ENCODE measurements at places on chromosomes 13 and 19.

- DNase-seq: no peak
Measured at GRCh38 chr19:38974624-38975213, 823 bp downstream of the FBXO17 start.

DNA sequence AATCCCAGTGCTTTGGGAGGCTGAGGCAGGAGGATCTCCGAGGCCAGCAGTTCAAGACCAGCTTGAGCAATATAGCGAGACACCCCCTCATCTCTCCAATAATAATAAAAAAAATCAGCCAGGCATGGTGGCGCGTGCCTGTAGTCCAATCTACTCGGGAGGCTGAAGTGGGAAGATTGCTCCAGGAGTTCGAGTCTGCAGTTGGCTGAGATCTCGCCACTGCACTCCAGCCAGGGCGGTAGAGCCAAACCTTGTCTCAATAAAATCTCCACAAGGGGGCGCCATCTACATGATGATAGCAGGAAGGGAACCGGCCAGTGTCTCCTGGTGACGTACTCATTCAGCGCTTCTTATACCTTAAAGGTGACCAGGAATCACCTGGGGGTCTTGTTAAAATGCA is 13.6 kb upstream of the C5AR1 start:
- peak; percentile 66 for DNase-seq

DNA sequence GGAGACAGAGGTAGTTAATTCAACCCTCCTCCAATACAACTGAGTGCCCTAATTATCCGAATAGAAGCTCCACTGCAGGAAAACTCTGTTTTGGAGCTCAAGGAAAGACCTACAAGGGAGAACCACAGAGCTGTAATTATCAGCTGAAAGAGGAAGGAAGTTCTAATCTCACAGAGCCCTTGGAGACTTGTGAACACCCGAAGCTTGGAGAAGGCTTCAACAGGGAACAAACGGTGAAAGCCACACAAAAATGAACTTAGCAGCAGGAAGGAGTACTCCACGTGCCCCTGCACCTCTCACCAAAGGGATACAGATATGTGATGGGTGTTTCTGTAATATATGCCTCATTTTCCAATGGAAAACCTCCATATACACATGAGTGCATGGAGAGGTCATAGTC is 61.1 kb downstream of the IRS2 start:
- DNase-seq: no peak

- no peak for DNase-seq
Measured at GRCh38 chr19:50248826-50249225, 45.4 kb downstream of the MYH14 start.

GRCh38 chr13:67083519-67083918 is 146.6 kb downstream of the PCDH9 start:
- no peak for DNase-seq

DNA sequence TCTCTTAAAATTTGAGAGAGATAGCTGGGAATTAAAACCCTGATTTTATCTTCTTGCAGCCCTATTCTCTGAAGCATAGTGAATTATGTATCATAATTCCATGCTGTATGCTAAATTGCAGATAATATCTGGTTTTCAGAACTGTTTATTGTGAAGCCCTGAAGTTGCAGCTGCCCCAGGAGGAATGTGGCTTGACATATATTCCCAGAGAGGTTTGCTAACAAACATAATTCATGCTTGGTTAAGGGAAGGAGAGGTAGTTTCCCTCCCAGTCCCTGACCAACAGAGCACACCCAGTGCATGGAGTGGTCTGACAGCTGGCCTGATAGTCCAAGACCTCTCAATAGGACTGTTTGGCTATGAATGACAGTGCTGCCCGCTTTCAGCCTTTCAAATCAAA is 500.6 kb upstream of the MIR17HG start:
- DNase-seq: no peak

- DNase-seq: no peak
Measured at GRCh38 chr13:97266772-97267417, 44.8 kb downstream of the MBNL2 start.

GRCh38 chr19:5125797-5126497 is 157.0 kb downstream of the KDM4B start:
- DNase-seq: no peak

DNA sequence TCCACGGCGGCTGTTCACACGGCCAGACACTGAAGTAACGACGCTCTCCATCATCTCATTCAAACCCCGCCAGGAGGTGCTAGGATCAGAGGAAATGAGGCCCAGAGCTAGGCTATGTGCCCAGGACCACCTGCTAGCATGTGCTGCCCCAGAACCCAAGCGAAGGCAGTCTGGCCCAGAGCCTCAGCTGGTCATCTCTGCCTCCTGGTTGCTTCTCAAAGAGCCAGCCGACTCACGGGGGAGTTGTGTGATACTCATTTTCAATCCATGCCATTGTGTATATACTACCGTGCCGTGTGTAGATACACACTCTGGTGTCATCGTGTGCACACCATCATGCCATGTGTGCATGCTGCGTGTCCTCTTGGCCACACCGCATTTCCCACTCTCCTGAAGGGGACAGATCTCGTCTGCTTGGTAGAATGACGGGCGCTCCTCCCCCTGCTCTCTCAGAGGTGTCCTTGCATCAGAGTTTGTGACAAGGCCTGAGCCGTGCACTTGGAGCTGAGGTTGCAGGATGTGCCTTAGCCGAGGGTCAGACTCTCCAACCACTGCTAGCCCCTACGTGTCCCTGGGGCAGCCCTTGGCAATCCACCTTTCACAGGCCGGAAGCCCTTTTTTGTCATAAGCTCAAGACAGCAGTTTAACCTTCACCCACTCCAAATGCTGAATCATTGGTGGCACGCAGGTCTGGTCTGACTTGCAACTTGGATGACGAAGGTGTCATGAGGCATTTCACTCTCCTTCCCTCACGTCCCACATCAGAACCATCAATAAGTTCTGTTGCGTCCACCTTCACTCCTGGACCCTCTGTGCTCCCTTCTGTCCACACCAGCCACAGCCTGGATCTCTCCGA is 130.4 kb downstream of the CRYL1 start:
- DNase-seq: no peak

GRCh38 chr19:872266-872951 is 12.9 kb downstream of the CFD start:
- DNase-seq: peak; percentile 66

DNA sequence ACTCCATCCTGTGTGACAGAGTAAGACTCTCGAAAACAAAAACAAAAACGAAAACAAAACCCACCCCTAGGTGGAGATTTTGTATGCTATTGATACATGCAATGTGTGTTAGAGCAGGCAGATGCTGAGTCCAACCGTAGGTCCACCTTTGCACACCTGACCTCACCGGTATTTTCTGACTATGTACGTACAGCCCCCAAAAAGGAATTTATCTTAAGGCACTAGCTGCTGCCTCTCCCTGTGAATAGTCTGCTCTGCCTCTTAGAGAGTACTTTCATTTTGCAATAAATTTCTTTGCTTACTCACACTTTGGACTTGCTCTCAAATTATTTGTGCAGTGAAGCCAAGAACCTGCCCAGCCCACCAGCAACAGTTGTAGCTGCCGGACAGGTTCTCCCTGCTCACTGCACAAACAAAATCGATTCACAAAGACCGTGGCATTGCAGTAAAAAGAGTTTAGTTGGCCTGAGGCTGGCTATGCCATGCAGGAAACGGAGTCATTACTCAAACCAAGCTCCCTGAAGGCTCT is 8.2 kb upstream of the ZNF77 start:
- DNase-seq: no peak

- no peak for DNase-seq
Measured at GRCh38 chr13:34070544-34071303, 252.8 kb downstream of the RFC3 start.

- no peak for DNase-seq
Measured at GRCh38 chr13:49373716-49374115, 70.1 kb downstream of the CAB39L start.

DNA sequence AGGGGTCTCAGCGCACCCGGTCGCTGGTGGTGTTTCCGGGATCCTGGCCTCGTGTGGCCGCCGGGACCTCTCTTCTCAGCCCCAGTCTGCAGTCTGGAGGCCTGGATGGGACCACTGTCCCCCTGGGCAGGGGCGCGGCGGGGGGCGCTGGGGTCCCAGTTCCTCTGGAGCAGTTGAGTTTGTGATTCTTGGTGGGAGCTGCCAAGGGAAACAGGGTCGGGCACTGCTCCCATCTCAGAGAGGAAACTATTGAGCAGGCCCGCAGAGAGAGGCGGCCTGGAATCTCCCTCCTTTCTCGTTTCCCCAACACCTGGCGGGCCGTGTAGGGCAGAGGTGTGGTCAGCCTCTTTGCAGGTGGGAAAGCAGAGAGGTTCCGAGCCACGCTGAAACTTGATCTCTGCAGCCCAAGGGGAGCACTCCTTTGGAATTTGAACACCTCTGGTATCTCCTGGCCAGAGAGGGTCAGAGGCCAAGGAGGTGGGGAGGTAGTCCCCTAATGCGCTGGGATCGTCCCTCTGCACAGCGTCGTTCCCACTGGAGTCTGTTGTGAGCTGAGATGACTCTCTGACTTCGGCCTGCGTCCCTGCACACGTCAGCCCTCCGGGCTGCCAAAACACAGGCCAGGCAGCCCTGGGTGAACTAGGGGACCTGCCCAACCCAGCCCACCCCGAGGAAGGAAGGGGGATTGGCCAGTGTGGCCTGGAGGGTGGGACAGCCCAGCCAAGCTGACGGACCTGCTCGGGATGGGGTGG is 741 bp downstream of the PLEKHF1 start:
- no peak for DNase-seq

DNA sequence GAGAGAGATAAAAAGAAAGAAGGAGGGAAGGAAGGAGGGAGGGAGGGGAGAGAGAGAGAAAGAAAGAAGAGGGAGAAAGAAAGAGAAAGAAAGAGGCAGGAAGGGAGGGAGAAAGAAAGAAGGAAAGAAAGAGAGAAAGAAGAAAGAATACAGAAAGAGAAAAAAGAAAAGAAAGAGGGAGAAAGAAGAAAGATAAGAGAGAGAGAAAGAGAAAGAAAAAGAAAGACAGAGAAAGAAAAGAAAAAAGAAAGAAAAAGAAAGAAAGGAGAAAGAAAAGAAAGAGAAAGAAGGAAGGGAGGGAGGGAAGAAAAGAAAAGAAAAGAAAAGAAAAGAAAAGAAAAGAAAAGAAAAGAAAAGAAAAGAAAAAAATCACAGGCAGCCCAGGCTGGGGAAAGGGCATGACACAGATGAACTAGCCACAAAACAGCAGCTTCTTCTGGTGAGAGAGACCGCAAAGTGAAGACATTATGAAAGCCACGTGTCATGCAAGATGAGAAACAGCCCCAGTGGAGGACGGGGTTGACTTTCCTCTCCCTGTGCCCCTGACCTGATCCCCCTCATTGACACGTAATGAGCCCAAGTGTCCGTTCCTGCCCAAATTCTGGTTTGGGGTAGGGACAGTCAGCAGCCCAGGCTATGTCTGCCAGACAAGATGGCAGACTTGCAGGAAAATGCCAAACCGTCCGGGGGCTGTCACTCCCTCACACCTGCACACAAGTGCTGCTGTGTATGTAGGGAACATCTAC is 102.1 kb downstream of the INSR start:
- no peak for DNase-seq

DNA sequence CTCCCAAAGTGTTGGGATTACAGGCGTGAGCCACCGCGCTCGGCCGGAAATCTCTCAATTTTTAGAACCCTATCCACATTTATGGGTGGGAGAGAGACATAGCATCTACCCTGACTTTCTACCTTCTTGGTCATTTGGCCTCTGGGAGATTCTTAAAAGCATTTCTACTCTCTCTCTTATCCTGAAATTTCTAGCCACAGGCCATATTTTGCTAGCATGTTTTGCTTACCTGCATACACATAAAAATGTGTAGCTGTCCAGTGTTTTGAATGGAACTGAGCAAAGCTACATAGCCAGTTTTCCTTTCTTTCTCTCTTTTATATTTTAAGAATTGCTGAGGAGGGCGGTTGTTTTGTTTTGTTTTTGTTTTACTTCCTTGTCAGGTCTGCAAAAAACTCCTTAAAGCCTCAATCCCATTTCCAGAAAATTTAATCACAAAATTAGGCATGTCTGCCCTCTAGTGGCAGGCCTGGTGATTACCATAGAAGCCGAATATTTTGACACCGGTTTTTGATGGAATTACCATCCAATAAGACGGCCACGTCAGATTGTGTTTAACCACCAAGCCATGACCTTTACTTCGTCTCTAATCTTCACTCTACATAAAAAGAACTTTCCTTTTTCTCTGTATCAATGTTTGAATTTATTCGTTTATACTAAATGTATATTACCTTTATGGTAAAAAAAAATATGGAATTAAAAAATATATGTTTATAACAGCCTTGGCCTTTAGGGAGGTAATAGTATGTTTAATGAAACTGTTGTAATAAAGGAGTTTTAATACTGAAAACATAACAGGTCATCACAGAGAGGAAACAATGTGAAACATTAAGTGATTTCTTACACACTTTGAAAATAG is 34.4 kb upstream of the OXGR1 start:
- no peak for DNase-seq

DNA sequence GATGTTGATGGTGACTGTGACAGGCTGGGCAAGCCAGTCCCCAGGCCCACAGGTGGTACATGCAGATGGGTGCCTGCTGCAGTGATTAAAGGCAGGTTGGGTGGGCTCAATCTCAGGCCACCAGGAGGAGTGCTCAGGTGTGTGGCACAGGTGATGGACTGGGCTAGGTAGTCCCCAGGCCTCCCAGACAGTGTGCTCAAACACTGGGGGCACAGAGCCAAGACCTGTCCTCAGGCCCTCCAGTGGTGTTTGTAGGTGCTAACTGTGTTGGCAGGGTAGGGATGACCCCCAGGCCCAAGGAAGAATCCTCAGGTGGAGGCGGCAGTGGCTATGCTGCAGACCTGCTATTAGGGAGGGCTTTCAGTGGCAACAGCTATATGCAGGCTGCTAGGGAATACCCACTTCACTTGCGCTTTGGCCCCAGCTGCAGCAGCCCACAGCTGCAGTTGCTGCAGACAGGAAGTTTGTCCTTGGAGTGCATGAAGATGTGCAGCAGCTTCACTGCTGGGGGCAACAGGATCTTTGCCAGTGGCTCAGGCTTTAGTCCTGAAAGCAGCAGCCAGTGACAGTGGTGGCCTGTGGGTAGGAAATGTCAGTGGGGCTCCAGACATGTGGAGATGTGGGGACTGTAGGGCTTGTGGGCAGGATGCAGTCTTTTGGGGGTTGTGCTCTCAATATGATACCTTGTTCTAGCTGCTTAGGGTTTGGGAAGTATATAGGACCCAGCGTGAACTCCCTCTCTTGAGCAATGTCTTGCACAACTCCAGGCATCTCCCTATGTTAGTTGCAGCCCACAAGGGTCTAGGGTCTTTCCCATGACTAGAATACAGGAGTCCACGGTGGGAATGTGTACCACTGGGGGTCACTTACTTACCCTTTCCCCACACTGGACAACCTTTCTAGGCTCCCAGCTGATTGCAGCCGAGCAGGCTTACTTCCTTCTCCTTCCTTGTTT is 54.1 kb upstream of the MLNR start:
- DNase-seq: no peak

DNA sequence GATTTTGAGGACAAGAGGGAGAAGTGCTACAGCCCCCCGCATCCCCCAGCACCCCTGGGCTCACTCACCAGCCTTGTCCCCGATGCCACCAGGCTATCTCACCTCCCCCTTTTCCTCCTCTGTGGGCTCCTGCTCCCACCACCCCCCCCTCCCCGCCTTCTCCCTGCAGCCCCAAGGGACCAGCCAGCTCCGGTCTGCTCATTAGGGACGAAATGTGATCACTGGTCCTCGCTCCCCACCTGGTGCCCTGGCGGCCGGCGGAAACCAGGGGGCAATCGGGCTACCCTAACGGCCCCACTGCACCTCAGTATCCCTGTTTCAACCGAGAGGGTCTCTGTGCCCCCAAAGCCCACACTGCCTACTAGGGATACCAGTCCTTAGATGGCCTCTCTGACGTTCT is 2.7 kb downstream of the GPR4 start:
- DNase-seq: no peak

All from activated CD4-positive, CD25-positive, alpha-beta regulatory T cell treated with anti-CD3 and anti-CD28 coated beads, Interleukin-2, amount 50 U/mL, for 16 hours (primary cell).